ENCODE measurements at places on chromosomes 3 and 15.

DNA sequence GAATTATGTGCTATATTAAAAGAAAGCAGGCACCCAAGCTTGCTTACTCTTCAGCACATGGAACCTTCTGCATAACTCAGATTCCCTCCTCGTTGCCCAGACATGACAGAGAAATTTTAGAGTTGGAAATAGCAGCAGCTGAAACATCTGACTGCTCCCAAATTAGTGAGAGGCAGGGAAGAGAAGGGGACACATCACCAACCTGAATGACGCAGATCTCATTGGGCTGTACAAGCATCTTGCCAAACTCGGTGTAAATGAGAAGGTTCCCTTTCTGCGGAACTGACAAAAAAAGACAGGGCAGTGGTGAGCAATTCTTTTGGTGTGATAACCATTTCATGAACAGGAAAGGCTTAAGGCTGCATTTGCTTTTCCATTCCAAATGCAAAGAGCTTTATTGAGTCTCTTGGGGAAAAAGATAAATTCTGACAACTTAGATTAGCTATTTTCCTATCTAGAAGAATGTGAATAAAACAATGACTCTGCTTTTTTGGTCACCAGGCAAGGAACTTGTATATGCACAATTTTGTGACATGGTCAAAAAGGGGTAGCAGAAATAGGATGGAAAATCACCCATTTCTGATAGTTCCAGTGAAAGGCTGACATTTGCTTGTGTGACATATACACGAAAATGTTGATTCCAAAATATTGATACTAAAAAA lies 35.1 kb downstream of the HGD start:
- DNase-seq: no peak

DNA sequence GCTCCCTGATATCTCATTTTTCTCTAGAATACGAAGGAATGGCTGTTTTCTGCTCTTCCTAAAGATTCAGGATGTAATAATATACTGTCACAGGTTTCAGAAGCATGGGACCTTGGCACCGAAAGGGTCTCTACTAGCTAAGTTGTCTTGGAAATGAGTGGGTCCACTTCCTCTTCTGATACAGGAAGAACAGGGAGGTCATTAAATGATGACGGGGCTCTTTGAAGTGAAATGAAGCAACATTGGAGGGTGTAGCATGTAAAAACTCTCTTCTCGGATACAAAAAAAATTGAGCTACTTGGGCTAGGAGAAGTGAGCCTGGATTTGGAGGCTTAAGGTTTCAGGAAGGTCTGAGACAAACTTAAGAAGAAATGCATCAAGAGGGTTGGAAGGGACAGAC lies 349.8 kb upstream of the TPRG1 start:
- no peak for DNase-seq

GRCh38 chr3:80052271-80052670 lies 284.5 kb upstream of the ROBO1 start:
- DNase-seq: no peak

- no peak for DNase-seq
Measured at GRCh38 chr15:36080759-36081158, 498.7 kb upstream of the CDIN1 start.

DNA sequence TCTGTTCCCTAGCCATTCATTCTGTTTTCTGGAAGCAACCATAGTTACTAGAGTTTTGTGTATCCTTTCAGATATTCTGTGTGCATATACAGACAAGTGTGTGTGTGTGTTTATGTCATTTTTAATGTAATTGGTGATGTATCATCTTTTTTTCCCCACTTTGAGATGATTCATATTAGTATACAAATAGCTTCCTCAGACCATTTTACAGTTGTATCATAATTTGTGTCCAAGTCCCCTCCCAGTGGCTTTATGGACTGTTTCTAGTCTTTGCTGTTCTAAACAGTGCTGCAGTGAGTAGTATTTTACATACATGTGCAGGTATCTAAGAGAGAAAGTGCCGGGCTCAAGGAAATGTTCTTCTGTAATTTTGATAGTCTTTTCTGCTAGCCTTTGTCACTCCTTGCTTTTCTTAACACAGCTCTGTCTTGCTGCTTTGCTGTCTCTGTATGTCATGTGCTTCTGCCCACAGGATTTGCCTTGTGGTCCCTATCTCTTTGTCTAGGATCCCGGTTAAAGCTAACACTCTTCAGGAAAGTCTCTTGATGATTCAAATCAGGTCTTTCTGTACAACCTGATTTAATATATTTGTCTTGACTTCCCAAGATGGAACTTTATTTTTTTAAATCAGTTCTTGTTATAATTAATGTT lies 31.5 kb upstream of the FBXL22 start:
- DNase-seq: no peak

- no peak for DNase-seq
Measured at GRCh38 chr3:98612996-98613517, 19.6 kb upstream of the CPOX start.

DNA sequence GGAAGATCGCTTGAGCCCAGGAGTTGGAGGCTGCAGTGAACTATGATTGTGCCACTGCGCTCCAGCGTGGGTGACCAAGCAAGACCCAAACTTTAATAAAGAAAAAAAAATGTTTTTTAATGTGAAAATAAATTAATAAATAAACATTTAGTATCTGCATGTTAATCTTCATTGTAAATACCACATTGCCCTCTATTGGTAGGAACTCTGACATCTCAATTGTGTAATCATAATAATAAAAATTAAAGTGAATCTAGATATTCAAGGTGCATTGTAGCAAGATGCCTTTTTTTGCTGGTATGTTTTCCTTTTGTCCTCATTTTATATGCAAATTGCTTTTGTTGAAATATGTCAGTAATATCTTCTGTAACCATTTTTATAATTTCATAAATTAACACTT lies 95.0 kb upstream of the LIMD1 start:
- DNase-seq: no peak

GRCh38 chr3:159451067-159451466 lies 537.6 kb upstream of the IL12A start:
- no peak for DNase-seq

GRCh38 chr3:47365213-47366153 lies 15.3 kb upstream of the PTPN23 start:
- DNase-seq: no peak

DNA sequence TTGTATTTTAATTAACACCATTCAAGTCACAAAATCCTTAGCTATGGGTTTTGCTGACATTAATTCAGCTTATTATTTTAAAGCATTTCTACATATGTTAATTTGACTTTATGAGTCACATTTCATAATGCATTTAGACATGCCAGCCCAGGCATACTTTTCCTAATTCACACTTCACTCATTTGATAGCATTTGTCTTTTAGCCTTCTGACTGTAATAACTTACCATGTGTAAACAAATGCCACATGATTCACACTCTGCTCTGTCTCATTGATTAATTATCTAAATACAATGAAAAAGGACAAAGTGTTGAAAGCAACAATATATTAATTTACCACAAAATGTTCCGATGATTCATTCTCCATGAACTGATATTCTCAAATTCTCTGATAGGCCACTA lies 927.8 kb upstream of the EPHA6 start:
- DNase-seq: no peak

DNA sequence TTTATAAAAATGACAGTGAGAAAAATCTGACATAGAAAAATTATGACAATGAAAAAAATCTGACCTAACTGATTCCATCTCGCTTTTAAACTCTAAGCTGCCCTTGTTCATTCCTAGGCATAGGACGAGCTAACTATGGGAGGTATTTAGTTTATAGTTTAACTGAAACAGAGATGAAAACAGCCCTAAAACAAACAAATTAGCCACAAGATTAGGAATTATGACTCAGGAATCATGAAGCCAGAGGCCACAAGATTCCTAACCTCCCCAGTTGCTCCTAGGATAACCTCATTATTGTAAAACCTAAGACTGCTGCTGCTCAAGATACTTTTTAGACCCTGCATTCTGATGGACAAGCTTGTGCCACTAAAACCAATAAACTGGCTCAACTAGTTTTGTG lies 122.7 kb upstream of the MNS1 start:
- no peak for DNase-seq

- no peak for DNase-seq
Measured at GRCh38 chr15:92807971-92808571, 92.1 kb upstream of the CHD2 start.

DNA sequence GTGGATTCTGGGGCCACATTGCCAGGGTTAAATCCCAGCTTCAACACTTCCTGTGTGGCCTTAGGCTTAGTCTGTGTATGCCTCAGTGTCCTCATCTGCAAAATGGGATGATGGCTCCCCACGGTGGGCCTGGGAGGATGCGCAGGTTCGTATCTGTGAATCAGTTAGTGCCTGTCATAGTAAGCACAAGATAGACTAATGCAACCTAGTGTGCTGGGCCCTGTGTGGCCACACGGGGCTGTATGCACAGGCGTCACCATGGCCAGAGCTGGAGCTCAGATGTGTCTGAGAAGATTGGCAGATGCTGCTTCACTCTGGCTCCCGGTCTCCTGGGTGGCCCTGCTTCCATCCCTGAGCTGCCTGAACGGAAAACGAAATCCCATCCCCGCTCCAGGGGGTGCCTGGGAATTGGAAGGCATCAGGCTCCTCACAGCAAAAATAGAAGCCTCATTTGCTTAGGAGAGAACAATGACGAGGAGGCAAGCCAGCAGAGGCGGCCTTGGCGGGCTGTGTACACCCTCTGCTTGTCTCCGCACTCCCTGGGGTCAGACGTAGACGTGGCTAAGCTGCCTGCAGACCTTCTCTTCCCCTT lies 103.6 kb downstream of the APBA2 start:
- DNase-seq: no peak

DNA sequence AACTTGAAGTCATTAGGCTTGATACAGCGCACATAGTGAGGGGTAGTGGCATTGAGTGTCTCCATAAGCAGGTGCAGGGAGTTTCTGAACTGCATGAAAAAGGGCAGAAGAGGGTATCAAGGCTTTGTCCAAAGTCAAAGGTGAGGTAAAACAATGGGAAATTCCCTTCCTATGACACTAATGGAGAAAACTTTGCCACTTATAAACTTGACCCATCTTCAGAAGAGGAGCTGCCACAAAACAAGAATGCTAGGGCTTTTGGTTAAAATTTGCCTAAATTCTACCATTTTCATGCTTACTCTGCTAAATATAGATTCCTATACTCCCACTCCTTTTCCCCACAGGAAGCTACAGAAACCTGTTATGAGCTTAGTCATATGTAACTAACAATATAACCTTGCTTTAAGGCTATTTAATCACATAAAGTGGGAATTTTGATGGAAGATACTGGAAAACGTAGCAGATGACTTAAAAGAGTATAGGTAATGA lies 87.5 kb upstream of the MYO5C start:
- DNase-seq: no peak

DNA sequence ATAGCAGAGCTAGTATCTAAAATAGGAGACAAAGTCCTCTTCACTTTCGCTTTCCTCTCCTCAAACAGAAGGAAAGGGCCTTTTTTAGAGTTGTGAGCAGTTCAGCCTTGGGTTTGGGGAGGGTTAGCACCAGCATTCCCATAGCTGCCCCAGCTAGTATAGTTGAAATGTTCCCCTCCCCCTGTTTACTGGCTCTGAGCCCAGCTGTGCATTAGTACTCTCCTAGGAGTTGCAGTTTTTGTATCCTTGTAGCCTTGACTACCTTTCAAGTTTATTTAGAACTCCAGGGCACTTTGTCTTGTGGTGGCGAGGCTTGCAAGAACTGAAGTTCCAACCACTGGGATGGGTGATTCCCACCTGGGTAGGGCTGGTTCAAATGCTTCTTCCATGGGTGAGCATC lies 245.1 kb upstream of the NAALADL2 start:
- no peak for DNase-seq

Measured in CD4-positive, alpha-beta T cell (primary cell).